ENCODE measurements at places on chromosomes 1 and 21.

GRCh38 chr1:160830321-160831153, 32.1 kb downstream of the CD244 start:
- DNase-seq: peak; percentile 64

DNA sequence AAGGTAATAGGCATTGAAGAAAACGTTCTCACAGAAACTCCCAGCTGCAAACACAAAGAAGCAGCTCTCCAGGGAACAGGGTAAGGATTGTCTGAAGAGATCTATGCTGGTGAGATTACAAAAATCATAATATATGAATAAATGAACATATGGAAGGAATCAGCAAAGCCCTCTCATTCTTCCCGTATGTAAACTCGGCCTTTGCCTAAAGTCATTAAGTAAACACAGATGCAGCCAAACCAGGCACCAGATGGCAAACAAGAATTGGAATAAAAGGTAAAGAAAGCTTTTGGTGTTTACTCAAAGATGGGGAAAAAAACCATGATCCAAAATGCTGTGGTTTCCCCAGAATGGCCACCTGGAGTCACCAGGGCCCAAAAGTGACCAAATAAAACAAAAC, 76.6 kb upstream of the HOOK1 start:
- DNase-seq: no peak

DNA sequence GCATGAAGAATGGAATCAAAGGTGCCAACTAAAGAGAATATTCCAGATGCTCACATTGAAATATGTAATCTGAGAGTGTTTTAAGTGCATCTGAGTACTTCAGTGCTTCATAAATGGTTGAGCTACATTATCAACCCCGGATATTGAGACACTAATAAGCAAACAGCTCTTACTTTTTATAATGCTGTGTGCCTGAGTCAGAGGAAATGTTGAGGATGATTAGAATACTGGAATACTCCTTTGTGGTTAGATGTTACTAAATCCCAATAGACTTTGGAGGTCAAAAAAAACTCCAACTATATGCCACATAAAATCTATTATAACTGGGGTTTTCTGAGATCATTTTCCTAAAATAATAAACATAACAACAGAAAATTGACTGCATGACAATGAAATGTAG, 12.5 kb upstream of the KCNA3 start:
- DNase-seq: peak; percentile 80

- DNase-seq: no peak
Measured at GRCh38 chr1:155185783-155186066, 12.1 kb downstream of the TRIM46 start.

GRCh38 chr1:74324684-74325448, 89.7 kb downstream of the TNNI3K start:
- no peak for DNase-seq

- DNase-seq: peak; percentile 100
Measured at GRCh38 chr1:29569971-29570634, 333.8 kb downstream of the PTPRU start.

Measured in HT1080 (cell line).